GM12878 (cell line): ENCODE measurements at places on chromosomes 2 and 18. TPM values are rescaled to one million over a fixed set of nuclear protein-coding genes. Genes with fewer than 3 reads are reported as not detected.

Gene OSBPL6
- 0.11 TPM in 1 of 2 replicates, not detected in the other for total RNA-seq

Gene TEKT4
- total RNA-seq, result 0.13 TPM in 1 of 2 replicates, not detected in the other

Gene IL36B
- total RNA-seq, result not detected in 2 replicates

Gene GBX2
- total RNA-seq, result not detected in 2 replicates

Gene IL1R1
- total RNA-seq, result 0.61 and 1.1 TPM in 2 replicates

Gene CCDC178
- total RNA-seq, result not detected in 2 replicates

DNA sequence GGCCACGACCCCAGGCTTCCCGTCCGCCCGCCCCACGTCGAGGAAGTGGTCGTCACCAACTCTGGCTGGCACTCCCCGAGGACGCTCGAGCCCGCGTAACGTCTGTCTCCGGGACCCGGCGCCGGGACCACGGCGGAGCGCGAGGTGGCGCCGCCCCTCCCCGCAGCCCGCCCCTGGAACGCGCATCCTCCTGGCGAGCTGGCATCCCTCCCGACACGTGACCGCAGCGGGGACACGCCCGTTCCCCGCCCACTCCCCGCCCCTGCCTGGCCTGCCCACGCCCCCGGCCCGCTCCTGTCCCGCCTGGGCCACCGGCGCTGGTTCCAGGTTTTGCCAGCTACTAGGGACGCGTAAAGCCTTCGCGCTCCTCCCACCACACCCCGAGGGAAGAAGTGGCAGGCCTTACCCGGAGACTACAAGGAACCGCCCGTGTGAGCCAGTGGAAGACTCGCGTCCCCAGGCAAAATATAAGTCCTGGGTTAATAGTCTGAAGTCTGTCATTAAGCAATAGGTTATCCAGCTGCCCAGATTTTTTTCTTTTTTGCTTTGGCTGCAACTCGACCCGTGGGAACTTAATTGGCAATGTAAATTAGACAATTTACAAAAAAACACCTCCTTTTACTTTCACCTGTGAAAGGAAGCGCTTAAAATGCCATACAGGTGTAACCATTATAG lies at the start of gene OSBPL1A:
OSBPL1A (minus strand) TSS at position 131 of the 675 bp plus-strand sequence. CDS start 20,291 bp downstream, outside the sequence.
- no peak for DNase-seq

- DNase-seq, result no peak
Measured at GRCh38 chr2:54618646-54619565, 104.6 kb upstream of the EML6 start.

- no peak for DNase-seq
Measured at GRCh38 chr2:2851806-2852777, 521.0 kb upstream of the MYT1L start.

- no peak for DNase-seq
Measured at GRCh38 chr18:49625021-49625691, 63.3 kb downstream of the LIPG start.

GRCh38 chr18:28771849-28772248 lies 594.9 kb upstream of the CDH2 start:
- no peak for DNase-seq

DNA sequence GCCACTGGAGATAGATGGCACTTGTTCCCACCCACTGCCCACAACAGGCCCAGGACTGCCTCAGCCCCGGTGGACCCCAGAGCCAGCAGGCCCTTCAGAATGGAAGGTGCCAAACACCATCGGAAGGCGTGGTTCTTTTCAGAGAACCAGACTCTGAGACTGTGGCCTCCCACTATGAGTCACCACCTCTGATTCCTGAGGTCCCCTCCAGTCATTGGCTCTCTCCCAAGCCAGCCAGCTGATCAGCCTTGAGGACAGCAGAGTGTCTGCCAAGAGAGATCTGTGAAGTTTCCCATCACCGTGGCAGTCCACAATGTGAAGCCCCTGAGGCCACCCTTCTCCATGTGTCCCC lies 10.4 kb upstream of the MAP3K2 start:
- no peak for DNase-seq

GRCh38 chr2:113895819-113896563 lies 6.1 kb downstream of the ACTR3 start:
- DNase-seq, result no peak

- no peak for DNase-seq
Measured at GRCh38 chr2:33275689-33276444, 200.6 kb upstream of the RASGRP3 start.

GRCh38 chr2:217799563-217800432 lies 203.0 kb downstream of the TNS1 start:
- DNase-seq, result no peak

DNA sequence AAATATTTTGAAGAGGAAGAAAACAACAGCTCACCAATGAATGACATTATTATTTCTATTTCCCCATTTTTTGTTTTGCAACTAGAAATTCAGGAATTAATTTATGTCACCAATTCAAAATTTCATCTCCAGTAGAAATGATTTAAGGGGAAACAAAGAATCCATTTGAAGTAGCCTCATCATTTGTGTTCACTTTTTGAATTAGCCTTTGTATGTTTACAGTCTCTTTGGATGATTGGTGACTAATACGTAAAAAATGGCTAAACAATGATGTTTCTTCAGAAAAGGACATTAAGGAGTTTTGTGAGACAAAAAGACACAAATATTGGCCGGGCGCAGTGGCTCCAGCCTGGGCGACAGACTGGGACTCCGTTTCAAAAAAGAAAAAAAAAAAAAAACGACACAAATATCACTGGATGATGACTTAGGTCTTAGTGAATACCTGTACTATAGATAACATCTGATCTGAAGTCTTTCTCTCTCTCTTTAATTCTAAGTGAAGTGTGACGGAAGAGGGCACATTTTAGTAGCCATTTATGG lies 313.2 kb downstream of the PIK3C3 start:
- no peak for DNase-seq

DNA sequence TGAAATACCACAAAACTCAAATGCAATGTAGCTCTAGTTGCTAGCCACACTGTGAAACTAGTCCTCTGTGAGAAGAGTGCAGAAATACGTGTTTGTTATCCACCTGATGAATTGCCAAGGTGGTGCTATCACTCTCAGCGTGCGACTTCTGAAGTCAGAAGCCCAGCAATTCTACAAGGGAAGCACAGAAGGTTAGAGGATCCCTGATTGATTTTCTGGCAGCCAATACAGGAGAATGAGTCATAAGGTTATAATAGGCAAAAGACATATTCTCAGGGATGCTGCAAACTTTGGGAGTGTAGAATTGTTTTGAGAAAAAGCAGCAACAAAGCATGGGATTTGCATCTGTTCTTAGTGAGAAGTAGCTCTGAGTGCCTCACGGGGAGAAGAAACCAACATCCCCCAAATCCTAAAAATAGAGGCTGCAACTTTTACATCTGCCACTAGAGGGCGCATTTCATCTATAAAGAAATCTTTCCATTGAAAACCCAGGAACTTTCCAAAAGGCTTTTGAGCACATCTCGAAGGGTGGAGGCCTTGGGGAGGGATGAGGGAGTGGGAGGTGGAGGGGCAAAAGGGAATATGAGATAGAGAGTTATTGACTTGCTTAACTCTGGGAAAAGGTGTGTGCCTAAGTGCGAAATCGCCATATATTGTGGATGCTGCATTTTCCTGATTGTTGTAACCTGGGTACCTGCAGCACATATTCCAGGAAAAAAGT lies 78.0 kb downstream of the TMEM182 start:
- peak; percentile 3 for DNase-seq

GRCh38 chr18:293536-293935 lies 25.7 kb upstream of the THOC1 start:
- DNase-seq, result no peak

GRCh38 chr2:17943444-17943843 lies 65.0 kb downstream of the KCNS3 start:
- no peak for DNase-seq

DNA sequence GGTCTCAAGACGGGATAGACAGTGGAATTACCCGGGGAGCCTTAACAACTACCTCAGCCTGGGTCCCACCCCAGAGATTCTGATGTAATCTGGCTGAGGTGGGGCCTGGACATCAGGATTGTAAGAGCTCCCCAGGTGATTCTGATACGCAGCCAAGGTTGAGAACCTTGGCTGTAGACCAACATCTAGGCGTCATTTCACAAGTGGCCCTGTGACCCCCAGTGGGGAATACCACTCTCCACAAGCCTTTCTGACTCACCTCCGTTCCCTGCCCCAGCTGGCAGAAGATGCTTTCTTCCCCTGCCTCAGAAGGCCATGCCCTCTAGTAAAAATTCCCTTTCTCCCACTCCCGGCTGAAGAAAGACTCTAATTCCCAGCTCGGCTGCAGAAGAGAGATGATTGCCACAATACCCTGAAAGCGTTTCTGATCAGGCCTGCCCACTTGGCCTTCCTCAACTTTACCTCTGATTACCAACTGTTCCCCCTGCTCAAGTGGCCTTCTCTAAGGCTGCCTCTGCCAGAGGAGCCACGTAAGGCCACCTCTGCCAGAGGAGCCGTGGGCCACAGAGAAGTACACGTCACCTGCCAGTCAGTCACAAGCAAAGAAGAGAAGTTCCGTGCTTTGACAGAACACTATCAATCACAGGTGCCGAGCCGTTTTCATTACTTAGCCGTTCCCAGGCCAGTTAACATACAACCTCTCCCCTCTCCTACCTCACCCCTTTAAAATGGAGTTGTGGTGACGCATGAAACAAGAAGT lies 116.8 kb upstream of the PKDCC start:
- DNase-seq, result peak; percentile 36

GRCh38 chr2:164766216-164766953 lies 75.2 kb downstream of the COBLL1 start:
- DNase-seq, result no peak

GRCh38 chr2:10371441-10372196 lies 68.9 kb downstream of the HPCAL1 start:
- no peak for DNase-seq

- DNase-seq, result no peak
Measured at GRCh38 chr2:157995117-157995516, 106.6 kb upstream of the UPP2 start.

- no peak for DNase-seq
Measured at GRCh38 chr18:36410346-36410745, 112.8 kb downstream of the FHOD3 start.

DNA sequence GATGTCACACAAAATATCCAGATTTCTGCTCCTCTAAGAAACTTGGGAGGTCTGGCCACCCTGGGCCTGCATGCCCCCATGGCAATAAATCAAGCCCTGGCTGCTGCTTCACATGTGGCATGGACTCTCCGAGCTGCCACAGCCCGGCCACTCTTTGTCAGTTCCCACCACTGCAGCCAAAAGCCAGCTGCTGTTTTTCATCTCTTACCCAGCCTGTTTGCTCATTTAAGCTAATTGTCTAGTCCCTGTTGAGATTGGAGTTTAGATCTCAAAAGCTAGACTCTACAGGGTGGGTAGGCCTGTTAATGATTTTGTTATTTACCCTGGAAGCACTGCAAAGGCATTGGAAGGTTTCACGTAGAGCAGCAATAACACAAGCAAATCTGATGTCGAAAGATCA lies 20.9 kb upstream of the ANXA4 start:
- DNase-seq, result no peak

GRCh38 chr18:26621161-26622026 lies 73.0 kb upstream of the KCTD1 start:
- no peak for DNase-seq

DNA sequence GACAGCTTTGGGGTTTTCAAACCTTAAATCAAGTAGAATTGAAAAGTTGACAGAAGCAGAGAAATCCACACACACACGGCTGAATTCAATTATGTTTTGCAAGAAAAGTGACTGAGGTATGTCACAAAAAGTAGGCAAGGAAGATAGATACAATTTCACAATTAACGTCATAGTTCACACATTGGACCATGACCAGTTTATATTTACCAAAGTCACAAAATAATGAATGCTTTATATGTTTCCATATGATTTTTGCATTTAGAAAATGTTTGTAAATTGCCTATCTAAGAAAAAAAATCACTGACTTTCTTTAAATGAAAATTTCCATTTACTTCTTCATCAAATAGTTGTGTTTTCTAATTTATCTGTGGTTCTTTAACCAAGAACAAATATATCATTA lies 29.4 kb upstream of the ZNF516 start:
- no peak for DNase-seq

GRCh38 chr2:47950340-47951301 lies 44.3 kb upstream of the FBXO11 start:
- no peak for DNase-seq
